ENCODE measurements at places on chromosomes 3 and 15.

GRCh38 chr3:114624571-114625181 lies 330.8 kb downstream of the TIGIT start:
- no peak for DNase-seq

DNA sequence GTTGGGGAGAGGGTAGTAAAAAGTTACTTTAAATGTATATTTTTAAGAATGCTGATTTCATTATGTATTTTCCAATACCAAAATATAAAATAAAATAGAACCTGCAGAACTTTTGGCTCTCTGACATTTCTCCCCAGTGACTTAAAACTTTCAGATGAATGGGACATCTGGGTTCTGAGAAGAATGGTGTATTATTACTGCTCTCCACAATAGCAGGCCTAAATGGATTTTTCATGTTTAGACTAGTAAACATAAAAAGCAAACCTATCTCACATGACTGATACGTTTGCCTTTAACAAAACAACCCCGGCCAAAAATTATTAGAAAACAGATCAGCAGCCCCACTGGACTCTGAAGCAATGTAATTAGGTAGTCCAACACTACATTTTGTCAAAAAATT lies 73.8 kb downstream of the FHIT start:
- DNase-seq, result no peak

DNA sequence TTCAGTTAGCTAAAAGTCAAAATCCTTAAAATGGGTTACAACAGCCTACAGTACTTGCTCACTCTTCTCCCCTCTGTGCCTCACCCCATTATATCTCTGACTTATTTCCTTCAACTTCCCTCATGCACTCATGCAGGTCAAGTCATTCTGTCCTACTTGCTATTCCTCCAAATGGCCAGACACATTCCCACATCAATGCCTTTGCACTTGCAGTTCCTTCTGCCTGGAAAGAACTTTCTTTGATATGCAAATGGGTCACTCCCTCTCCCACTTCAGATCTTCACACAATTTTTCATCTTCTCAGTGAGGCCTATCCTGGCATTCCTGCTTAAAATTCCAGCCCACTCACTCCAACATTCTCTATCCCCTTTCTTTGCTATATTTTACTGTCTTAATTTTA lies 547.2 kb upstream of the TGFBR2 start:
- DNase-seq, result no peak

- DNase-seq, result no peak
These were observed 51.1 kb upstream of the PYDC2 start for GRCh38 chr3:191409791-191410359.

DNA sequence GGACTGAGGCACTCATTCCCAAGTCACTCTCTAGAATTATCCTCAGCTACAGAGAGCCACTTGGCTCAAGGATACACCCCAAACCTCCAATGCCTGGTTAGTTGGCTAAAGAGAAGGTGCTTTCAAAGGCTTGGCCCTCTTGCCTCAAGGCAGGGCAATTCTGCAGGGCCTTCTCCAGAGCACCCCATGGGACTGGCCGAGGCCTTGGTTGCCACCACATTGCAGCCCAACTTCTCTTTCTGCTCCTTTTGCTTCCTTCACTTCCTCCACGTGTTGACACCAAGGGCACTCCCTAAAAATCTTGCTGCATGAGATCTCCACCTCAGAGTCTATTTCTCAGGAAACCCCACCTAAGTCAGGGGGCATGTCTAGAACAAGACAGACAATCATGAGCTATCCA lies 36.7 kb downstream of the MEGF11 start:
- no peak for DNase-seq

- no peak for DNase-seq
These were observed 42.4 kb upstream of the KY start for GRCh38 chr3:134693226-134693625.

DNA sequence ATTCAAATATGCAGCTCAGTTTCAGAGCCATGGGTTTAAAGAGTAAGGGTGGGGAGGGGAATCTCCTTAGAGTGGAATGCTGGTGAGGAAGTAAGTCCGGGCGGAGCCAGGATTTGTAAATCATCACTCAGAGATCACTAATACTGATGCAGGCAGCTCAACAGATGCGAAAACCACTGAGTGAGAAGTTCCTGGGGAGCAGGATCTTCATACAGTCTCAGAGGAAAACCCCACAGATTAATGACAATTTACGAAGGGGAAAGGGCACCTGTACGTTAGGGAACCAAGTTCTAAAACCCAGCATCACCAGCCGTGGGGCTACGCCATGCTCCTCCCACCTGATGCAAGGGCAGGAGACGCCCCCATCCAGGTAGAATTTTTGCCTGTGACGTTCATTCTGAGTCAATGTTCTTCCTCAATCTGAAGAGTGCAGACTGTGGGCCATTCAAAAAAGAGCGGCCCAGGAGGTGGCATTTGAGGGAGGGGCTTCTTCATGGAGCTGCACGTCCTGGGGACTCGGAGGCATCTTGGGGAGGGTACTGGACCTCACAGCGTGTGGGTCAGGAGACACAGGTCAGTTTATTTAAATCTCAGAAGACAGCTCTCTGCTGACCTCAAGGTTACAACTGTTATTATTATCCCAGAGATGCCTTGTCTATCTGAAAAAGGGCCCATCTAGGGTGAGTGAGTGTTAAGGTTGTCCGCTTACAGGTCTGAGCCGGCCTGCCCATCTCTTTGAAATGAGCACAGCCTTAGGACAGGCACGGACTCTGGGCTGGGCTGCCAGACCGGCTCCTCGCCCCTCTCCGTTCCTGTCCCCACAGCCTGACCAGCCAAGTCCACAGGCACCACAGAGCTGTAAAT lies 228.0 kb downstream of the XXYLT1 start:
- no peak for DNase-seq

DNA sequence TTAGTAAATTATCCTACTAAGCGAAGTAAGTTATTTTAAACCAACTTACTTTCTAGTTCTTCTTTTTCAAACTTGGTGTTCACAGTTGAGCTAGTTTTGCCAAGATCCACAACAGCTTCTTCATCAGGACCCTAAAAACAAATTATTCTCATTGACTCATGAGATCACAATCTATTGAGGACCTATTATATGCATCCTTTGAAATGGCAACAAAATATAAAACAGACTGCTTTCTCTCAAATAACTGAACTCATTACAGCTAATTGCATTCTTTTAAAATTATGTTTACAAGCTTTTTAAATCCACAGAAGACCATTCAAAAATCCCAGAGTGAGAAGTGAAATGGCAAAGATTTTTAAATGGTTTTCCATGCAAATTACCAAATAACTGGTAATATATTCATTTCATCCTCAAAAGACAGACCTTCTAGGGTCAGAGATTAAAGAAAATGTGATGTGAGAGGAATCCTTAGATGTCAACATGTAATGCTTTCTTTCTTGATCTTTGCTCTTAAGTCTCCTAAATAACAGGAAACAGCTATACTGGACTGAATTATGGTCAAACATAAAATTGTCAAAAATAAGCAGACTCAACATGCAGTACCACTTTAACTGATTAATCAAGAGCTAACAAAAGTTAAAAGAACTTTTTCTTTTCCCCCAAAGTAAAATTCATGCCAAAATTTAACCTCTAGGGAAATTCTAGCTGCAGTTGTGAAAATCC lies 31.7 kb downstream of the SLC4A7 start:
- DNase-seq, result no peak

- no peak for DNase-seq
These were observed 467 bp downstream of the NCKIPSD start for GRCh38 chr3:48685293-48685602.

Data from CD4-positive, CD25-positive, alpha-beta regulatory T cell (primary cell).